Heart left ventricle (tissue), 16 donors: ENCODE measurements at places on chromosomes 1 and 21. TPM values are rescaled to one million over a fixed set of nuclear protein-coding genes. Genes with fewer than 3 reads are reported as not detected.

Gene TEX38
- not detected for total RNA-seq

Gene PRKAB2
- total RNA-seq, result 27.5 TPM

Gene BRINP3
- 2.5 TPM for total RNA-seq

Gene KIAA1614
- total RNA-seq, result 6.4 TPM

- H3K27me3 ChIP-seq, result no peaks in the 10 kb centered on the region
- no peak overlapping the region for H3K27ac ChIP-seq
- H3K4me3 ChIP-seq, result no peak overlapping the region
- H3K4me1 ChIP-seq, result peaks cover 10% of the 10 kb centered on the region
- no peaks in the 10 kb centered on the region for H3K36me3 ChIP-seq
- peak; percentile 73 for DNase-seq
These were observed 15.4 kb downstream of the EFNA3 start for GRCh38 chr1:155093911-155094621.

DNA sequence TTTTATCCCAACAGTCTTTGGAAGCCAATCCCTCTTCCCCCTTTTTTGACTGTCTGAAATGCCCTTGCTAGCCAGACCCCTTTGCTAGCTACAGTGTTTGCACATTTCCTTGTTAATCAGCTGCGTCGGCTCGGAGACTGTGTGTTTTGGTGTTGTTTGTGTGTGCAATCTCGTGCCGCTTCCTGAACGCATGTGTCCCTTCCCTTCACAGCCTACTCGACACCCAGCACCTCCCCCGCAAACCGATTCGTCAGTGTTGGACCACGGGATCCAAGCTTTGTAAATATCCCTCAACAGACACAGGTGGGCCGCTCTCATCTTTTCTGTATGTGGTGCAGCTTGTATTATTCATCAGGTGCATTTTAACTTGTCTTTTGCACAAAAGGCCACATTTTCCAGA is 298.7 kb downstream of the TM2D1 start:
- no peaks in the 10 kb centered on the region for H3K27me3 ChIP-seq
- H3K4me1 ChIP-seq, result peaks cover 31% of the 10 kb centered on the region
- no peak for DNase-seq
- no peak overlapping the region for H3K4me3 ChIP-seq
- peak overlapping the region; percentile 6 for H3K27ac ChIP-seq

DNA sequence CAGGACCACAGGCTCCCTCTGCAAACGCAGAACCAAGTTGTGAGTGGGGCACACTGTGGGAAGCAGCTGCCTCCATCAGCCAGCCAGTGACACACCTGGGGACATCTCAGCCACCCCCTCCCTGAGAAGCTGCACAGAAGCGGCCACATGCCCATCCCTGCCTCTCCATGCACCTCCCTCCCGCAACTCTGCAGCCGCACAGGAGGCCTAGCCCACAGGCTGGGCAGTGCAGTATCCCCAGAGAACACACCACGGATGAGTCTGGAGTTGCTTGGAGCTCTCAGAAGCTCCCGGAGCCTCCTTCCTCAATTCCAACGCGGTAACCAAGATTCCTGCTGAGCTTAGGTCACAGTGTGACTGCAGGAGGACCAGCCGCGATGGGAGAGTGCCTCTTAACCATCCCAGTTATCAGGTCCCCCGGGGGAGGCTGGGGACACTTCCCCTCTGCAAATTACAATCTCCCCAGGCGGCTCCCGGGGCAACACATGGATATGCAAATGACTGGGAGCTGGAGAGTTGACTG is 1.2 kb upstream of the WNT3A start:
- H3K27me3 ChIP-seq, result peaks cover 78% of the 10 kb centered on the region
- no peaks in the 10 kb centered on the region for H3K36me3 ChIP-seq
- no peaks in the 10 kb centered on the region for H3K4me1 ChIP-seq
- no peak overlapping the region for H3K27ac ChIP-seq
- no peak overlapping the region for H3K4me3 ChIP-seq

DNA sequence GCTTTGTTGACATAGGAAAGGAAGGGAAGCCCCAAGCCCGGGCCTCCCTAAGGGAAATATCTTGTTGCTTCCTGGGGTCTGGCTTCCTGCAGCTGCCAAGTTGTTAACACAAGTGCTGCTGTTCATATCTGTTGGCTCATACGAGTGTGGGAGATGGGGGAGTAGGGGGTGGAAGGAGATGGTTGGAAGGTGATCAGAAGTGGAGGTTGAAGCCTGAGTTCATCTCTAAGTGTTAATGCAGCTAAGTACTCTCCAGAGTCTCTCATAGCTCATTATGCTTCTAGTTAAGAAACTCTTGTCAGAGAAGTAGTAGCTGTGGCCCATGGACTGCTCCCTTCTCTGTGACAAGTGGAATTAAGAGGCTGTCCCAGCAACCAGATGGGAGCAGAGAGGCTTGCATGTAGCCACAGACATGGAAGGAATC is 319.2 kb upstream of the SPAG17 start:
- H3K4me1 ChIP-seq, result no peaks in the 10 kb centered on the region
- no peak overlapping the region for H3K4me3 ChIP-seq
- H3K27me3 ChIP-seq, result no peaks in the 10 kb centered on the region
- no peak overlapping the region for H3K27ac ChIP-seq
- no peak for DNase-seq
- H3K36me3 ChIP-seq, result no peaks in the 10 kb centered on the region

- no peak overlapping the region for H3K27ac ChIP-seq
- H3K27me3 ChIP-seq, result peaks cover 21% of the 10 kb centered on the region
- H3K4me3 ChIP-seq, result no peak overlapping the region
- no peaks in the 10 kb centered on the region for H3K36me3 ChIP-seq
- DNase-seq, result no peak
- no peaks in the 10 kb centered on the region for H3K4me1 ChIP-seq
These were observed 35.8 kb downstream of the LHX4 start for GRCh38 chr1:180265871-180266270.

- H3K27ac ChIP-seq, result no peak overlapping the region
- H3K36me3 ChIP-seq, result no peaks in the 10 kb centered on the region
- H3K4me1 ChIP-seq, result peaks cover 18% of the 10 kb centered on the region
- no peaks in the 10 kb centered on the region for H3K27me3 ChIP-seq
- no peak overlapping the region for H3K4me3 ChIP-seq
- DNase-seq, result peak; percentile 82
These were observed 30.0 kb downstream of the PODN start for GRCh38 chr1:53091841-53092645.

DNA sequence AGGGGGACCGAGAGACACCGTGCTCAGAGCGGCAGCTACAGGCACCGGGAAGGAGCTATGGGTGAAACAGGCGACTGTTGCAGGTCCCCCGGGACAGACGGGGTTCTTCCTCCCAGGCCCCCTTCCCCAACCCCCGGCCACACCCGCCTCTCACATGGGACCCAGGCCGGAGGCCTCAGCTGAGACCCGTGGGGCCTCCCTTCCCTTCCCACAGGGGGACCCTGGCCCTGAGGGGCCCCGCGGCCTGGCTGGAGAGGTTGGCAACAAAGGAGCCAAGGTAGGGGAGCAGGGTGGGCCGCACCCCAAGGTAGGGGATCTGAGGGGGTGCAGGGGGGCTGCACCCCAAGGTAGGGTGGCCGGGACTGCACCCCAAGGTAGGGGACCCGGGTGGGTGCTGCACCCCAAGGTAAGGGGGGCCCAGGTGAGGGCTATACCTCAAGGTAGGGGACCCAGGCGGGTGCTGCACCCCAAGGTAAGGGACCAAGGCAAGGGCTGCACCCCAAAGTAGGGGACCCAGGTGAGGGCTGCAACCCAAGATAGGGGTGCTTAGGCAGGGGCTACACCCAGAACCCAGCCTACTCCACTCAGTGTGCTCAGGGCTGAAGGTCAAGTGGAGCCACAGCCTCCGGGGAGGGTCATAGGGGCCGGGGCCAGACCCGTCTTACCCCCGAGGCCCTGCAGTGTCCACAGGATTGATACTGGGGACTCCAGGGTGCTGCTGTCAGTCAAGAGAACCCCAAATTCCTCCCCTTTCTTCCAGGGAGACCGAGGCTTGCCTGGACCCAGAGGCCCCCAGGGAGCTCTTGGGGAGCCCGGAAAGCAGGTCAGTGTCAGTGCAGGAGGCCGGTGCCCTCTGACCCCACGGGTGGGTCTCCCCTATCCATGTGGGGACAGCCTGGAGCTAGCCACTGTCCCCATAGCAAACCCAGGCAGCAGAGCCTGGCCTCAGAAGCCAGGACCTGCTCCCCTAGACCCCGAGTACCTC is 22.7 kb downstream of the COL6A2 start:
- DNase-seq, result peak; percentile 59
- H3K4me3 ChIP-seq, result no peak overlapping the region
- H3K4me1 ChIP-seq, result no peaks in the 10 kb centered on the region
- peaks cover 87% of the 10 kb centered on the region for H3K36me3 ChIP-seq
- H3K27ac ChIP-seq, result no peak overlapping the region

- H3K4me3 ChIP-seq, result peak overlapping the region; percentile 50
- peaks cover 3% of the 10 kb centered on the region for H3K27me3 ChIP-seq
- H3K36me3 ChIP-seq, result no peaks in the 10 kb centered on the region
- peak overlapping the region; percentile 54 for H3K27ac ChIP-seq
These were observed 18.3 kb upstream of the SERINC2 start for GRCh38 chr1:31394584-31395193.

- no peaks in the 10 kb centered on the region for H3K4me1 ChIP-seq
- no peak overlapping the region for H3K4me3 ChIP-seq
- H3K27me3 ChIP-seq, result no peaks in the 10 kb centered on the region
- H3K27ac ChIP-seq, result no peak overlapping the region
These were observed 15.6 kb upstream of the C21orf91 start for GRCh38 chr21:17834639-17835354.

GRCh38 chr1:6095511-6096242 is 50.0 kb downstream of the KCNAB2 start:
- no peaks in the 10 kb centered on the region for H3K4me1 ChIP-seq
- no peaks in the 10 kb centered on the region for H3K27me3 ChIP-seq
- no peak overlapping the region for H3K4me3 ChIP-seq
- DNase-seq, result no peak
- H3K27ac ChIP-seq, result no peak overlapping the region
